Stimulated activated CD4-positive, alpha-beta T cell treated with anti-CD3 and anti-CD28 coated beads, Interleukin-15, amount 100 ng/mL, for 1 hour (primary cell): ENCODE measurements at places on chromosomes 1 and 21.
A peak's percentile ranks its signal among the peaks of the same experiment; 100 is the strongest.

- no peak for DNase-seq
Observed at GRCh38 chr1:117627546-117628130, 21.8 kb downstream of the TENT5C start.

DNA sequence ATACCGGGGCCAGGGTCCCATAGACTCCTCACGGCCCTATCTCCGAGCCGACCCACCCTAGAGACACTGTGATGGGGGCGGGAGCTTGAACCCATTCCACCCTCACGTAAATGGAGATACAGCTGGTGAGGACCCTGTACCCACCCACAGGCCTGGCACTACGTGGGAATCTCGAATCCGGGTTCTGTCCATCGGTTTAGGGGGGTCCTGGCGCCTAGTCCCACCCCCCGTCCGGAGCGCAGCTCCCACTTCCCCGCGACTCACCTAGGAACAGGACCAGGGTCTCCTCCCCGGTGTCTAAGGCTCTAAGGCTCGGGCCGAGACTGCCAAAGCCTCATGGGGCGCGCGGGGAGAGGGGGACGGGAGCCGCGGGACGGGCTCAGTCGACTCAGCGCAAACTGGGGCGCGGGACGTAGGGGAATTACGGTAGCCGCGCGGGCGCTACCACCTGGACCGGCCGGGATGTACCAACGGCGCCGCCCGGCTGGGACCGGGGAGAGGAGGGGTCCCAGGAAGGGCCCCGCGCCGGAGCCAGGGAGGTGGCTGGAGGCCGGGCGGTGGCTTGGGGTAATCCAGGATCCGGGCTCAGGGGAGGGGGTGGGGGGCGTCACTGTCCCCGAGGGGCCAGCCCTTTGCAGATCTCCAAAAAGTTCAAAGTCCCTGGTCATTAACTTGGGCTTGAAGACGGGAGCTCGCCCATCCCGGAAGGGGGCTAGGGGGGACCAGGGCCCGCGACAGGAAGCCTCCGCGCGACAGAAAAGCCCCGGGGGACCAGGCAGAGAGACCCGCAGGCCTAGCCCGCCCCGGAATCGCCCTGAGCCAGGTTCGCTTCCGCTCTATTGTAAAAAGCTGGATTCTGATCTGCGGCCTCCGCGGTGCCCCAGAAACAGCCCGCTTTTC lies 1.0 kb downstream of the PLEKHG5 start:
- peak; percentile 20 for DNase-seq

GRCh38 chr1:198620951-198621824 lies 17.7 kb upstream of the PTPRC start:
- peak; percentile 29 for DNase-seq

GRCh38 chr1:6121651-6122370 lies 58.3 kb downstream of the CHD5 start:
- DNase-seq, result no peak

- DNase-seq, result no peak
Observed at GRCh38 chr21:44878053-44878982, 4.8 kb upstream of the PTTG1IP start.

GRCh38 chr1:37865348-37866120 lies 6.1 kb upstream of the MTF1 start:
- DNase-seq, result no peak

GRCh38 chr1:176601348-176601747 lies 138.4 kb downstream of the PAPPA2 start:
- no peak for DNase-seq

DNA sequence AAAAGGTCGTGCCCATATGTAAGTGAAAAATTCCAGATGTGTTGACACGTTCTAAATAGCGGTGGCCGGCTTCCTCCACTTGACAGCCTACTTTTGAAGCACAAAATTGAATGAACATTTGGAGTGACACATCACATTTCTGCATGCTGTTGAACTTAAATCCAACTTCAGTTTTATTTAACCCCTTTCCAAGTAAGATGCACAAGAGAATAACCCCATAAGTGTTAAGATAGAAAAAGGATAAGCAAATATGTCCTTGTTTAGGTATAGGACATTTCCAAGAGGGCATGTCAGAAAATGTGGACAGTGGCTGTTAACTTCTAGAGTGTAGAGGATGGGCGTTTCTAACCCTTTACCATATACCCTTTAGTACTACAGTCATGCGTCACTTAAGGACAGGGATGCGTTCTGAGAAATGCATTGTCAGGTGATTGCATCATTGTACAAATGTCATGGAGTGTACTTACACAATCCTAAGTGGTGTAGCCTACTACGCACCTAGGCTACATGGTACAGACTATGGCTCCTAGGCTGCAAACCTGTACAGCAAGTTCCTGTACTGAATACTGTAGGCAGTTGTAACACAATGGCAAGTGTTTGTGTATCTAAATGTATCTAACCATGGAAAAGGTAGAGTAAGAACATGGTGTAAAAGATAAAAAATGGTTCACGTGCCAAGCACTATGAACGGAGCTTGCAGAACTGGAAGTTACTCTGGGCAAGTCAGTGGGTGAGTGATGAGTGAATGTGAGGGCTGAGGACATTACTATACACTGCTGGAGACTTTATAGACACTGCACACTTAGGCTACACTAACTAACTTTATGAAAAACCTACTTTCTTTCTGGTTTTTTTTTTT lies 9.3 kb upstream of the FAM89A start:
- no peak for DNase-seq

DNA sequence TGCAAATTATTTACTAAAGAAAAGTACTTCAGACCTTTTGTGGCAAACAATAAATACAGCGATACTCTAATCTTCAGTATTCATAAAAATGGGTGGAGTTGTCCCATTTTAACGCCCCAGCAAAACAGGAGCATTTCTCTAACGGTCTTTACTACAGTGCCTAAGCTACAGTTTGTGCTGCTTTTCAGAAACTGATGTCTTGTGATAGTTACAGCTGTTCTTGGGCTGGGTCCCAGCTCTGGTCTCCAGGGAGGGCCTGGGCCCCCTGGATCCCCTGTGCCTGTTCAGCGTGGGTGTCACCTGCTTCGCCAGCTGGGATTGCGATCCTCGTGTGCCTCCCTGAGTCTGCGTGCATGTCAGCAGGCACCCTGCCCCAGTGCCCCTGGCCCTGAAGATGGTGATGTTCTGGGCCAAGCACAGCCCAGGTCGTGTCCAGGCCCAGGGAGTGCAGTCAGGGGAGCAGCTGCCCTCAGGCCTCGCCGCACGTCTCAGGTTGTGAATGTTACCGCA lies 64.0 kb upstream of the DIP2A start:
- DNase-seq, result no peak

- no peak for DNase-seq
Observed at GRCh38 chr1:184426278-184426674, 39.4 kb downstream of the C1orf21 start.

GRCh38 chr1:15953294-15953771 lies 22.6 kb downstream of the ZBTB17 start:
- no peak for DNase-seq

GRCh38 chr1:232111611-232112010 lies 485.0 kb downstream of the DISC1 start:
- no peak for DNase-seq

GRCh38 chr21:45209046-45209445 lies 78.6 kb downstream of the POFUT2 start:
- DNase-seq, result no peak

- no peak for DNase-seq
Observed at GRCh38 chr1:228093050-228093906, 9.8 kb downstream of the C1orf35 start.

DNA sequence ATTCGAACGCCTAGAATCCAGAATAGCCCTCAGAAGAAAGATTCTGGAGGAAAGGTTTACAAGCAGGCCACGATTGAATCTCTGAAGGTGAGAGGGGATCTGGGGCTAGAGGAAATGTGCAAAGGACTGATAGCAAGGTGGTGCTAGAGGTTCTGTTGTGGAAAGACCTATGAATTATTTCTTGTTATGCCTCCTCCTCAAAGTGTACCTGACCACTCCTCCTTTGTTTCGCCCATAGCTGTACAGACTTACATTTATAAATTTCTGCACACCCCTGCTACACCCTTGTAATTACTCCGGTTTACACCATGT lies 986 bp downstream of the TCEANC2 start:
- no peak for DNase-seq

DNA sequence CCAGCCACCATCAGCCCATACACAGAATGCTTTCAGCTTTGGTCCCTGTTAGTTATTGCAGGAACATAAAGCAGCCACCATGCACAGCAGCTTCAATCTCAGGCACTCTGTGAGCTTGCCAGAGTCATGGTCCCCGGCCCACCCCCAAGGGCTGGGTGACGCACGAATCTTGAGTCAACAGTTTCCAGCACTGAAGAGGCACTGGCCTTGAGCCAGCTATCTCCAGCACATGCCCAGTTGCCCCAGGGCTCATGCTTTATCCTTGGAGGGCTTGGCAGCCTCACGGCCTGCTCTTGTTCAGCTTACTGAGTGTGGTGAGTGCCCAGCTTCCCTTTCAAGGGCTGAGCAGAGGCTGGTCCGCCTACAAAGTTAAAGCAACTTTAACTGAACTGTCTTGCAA lies 200.7 kb upstream of the RAB4A start:
- no peak for DNase-seq

DNA sequence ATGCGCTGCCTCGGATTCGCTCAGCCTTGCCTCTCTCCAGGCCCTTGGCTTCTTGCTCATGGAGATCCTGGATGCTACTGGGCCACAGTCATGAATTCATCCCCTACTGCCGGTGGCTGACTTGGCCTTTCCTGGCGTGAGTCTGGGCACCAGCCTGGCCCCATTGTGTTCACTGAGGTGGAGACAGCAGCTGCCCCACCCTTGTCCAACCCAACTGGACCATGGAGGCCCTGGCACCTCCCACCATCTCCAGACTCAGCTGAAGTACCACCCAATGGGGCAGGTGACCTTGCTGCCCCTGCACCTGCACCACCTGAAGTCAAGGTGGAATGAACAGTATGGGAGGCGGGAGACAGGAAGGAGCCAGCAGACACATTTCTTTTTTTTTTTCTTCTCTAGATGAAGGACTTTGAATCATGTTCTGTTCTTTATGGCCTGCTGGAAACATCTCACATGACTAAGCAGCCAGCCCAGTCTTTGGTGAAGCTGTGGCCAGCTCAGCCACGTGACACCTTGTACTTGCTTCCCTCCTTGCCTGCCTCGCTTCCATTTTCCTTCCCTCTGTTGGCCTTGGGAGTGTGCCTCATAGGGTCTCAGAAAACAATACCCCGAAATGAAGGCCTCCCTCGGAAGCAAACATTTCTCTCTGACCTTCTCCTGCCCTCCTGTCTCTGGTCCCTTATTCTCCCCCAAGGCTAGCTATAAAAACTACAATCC lies 3.8 kb upstream of the SLC30A2 start:
- no peak for DNase-seq

DNA sequence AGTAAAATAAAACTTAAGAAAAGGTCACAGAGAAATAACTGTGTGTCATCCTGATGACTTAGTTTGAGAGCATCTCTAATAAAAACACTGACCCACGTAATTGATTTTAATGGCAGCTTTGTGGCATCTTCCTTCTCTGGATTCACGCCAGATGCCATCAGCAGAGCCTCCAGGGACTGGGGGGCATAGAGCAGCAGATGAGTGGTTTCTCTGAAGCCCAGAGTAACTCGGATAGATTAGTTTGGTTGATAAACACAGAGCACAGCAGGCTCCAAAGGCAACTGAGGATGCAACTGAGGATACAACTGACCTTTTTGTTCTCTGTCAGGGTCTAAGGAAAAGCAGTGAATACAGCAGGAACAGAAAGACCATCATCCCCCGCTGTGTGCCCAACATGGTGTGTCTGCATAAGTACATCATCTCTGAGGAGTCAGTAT lies 180.8 kb downstream of the RPS6KC1 start:
- no peak for DNase-seq

DNA sequence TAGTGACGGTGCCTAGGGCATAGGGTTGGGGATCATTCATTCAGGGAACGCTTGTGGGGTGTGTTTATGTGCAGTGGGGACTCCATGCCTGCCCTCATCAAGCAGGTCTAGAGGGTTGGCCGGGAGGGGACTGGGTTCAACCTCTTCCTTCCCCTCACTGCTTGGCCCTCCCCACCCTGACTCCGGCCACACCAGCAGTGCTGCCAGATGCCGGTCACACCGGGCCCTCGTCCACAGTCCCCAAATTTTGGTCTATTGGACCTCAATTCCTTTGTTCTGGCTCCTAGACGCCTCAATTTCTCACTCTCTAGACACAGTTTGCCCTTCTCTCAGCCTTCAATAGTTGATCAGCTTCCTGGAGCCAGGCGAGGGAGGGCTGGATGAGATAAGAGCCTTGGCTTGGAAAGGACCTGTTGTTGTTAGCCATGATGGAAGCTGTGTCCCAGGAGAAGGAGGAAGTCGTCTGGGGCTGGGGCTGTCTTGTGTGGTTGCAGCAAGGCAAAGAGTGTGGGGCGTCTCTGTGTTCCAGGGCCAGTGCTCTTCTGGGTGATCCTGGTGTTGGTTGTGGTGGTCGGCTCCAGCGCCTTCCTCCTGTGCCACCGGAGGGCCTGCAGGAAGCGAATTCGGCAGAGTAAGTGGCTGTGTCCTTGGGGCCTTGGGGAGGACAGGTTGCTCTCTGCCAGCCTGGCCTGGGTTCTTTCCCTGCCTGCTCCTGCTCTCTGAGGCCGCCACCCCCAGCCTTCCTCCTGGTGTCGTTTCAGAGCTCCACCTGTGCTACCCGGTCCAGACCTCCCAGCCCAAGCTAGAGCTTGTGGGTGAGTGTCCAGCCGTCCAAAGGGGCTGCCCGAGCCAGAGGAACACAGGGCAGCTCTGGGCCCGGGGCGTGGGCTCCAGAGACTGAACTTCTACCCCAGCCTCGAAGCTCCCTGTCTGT lies 41.1 kb upstream of the TNFRSF1B start:
- DNase-seq, result no peak

- DNase-seq, result no peak
Observed at GRCh38 chr1:38475624-38476005, 384.0 kb downstream of the RRAGC start.

DNA sequence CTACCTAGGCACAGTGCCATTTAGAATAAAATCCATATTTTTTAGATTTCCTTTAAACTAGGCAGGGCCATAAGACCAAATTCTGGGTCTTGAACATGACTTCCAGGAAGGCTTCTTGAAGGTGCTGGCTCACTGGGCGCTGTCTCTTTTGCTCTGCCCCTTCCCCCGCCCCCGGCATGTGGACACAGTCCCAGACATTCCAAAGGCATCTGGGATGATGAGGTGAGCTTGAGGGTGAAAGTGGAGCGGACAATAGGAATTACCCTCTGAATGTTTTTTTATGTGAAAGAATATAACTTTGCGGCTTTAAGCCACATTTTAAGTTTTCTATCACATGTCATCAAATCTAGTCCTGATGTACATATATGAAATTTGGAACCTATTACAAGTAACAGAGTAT lies 29.4 kb downstream of the RWDD3 start:
- DNase-seq, result no peak

DNA sequence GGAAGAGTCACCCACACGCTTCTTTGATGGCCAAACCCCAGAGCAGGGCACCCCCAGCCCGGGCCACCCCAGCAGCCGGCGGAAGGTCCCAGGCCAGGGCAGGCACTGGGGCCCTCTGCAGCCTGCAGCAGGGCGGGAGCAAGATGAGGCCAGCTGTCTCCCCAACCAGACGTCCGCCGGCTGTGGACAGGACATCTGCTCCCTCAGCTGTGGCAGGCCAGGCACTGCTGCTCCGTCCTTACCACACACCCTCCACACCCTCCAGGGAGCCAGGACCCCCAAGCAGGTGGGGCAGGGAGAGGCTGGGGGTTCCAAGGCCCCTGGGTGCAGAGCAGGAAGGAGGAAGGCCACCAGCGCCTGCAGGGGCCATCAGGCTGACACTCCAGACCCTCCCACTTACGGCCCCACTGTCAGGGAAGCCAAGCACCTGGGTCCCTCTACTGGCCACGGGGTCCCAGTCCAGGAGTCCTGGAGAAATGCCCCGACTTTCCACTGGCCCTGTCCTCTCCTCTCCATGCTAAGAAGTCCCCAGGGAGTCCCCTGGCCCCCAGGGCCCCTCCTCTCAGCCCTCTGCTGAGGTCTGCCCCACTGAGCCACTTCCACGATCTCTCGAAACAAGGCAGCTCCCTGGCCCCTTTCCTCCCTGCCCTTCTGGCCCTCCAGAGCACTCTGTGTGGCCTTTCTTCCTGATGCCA lies 5.6 kb downstream of the WNT9A start:
- DNase-seq, result no peak
